Left lung (tissue), 14 donors: ENCODE measurements at places on chromosomes 7 and 10.

GRCh38 chr10:71532878-71533277, 136.2 kb downstream of the CDH23 start:
- no peak for DNase-seq
- no peaks in the 10 kb centered on the region for H3K27me3 ChIP-seq
- H3K36me3 ChIP-seq, result no peaks in the 10 kb centered on the region
- H3K4me1 ChIP-seq, result no peaks in the 10 kb centered on the region
- H3K4me3 ChIP-seq, result no peak overlapping the region
- H3K27ac ChIP-seq, result no peak overlapping the region

GRCh38 chr7:20330928-20331909, 519 bp downstream of the ITGB8 start:
- peaks cover 23% of the 10 kb centered on the region for H3K4me1 ChIP-seq
- H3K4me3 ChIP-seq, result peak overlapping the region; percentile 55
- no peaks in the 10 kb centered on the region for H3K36me3 ChIP-seq
- DNase-seq, result peak; percentile 57
- peak overlapping the region; percentile 80 for H3K27ac ChIP-seq
- H3K27me3 ChIP-seq, result peaks cover 10% of the 10 kb centered on the region

GRCh38 chr10:121927318-121927840, 452 bp downstream of the ATE1 start:
- H3K36me3 ChIP-seq, result no peaks in the 10 kb centered on the region
- peak overlapping the region; percentile 97 for H3K27ac ChIP-seq
- no peaks in the 10 kb centered on the region for H3K27me3 ChIP-seq
- peak; percentile 87 for DNase-seq

DNA sequence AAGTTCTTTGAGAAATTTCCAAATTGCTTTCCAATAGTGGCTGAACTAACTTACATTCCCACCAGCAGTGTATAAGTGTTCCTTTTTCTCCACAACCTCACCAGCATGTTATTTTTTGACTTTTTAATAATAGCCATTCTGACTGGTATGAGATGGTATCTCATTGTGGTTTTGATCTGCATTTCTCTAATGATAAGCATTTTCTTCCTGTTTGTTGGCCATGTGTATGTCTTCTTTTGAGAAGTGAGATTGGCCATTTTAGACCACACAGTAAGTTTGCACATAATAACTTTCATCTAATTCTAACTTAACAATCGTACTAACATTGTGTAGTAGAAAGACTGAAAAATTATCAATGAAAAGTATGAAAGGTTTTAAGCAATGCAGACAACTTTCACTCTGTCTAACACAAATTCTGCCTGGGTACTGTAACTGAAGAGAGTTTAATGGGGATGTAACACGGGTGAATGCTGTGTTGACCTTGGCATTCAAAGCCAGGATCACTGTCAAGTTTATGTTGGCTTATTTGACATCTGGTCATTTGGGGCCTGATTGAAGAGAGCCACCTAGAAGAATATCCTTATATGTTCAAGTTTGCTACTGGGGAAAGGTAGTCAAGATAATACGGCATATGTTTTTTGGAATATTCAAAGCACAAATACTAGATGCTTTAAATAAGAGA, 50.4 kb downstream of the FAM171A1 start:
- no peak for DNase-seq
- no peak overlapping the region for H3K4me3 ChIP-seq
- no peaks in the 10 kb centered on the region for H3K27me3 ChIP-seq

DNA sequence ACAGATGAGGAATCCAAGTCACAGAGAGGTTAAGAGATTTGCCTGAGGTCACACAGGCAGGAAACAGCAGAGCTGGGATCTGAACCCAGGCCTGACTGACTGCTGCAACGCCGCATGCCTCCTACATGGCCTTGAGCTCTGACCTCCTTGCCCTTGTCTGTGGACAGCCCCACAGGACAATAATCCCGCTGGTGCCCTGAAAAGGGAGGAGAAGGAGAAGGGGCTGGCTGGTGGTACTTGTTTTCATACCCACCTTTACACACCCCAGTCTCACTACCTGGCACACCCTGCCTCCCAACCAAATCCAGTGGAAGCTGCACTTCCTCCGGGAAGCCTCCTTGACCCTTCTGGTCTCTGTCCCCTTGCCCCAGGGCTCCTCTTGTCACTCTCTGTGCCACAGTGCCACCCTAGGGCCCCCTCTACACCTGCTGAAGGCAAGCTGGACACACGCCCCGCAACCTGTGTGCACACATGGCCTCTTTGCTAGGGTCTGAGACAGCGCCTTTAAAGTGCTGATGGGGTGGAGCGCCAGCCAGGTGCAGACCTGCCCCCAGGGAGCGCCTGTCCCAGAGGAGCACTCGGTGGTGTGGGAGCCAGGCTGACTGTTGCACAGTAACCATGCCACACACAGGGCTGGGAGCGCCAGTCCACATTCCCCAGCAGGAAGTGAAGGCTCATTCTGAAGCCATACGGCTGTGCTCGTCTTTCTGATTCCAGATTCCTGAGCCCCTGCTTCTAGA, 38.6 kb downstream of the ZCCHC24 start:
- peaks cover 16% of the 10 kb centered on the region for H3K27me3 ChIP-seq
- no peak overlapping the region for H3K4me3 ChIP-seq
- DNase-seq, result peak; percentile 62
- peaks cover 51% of the 10 kb centered on the region for H3K4me1 ChIP-seq

DNA sequence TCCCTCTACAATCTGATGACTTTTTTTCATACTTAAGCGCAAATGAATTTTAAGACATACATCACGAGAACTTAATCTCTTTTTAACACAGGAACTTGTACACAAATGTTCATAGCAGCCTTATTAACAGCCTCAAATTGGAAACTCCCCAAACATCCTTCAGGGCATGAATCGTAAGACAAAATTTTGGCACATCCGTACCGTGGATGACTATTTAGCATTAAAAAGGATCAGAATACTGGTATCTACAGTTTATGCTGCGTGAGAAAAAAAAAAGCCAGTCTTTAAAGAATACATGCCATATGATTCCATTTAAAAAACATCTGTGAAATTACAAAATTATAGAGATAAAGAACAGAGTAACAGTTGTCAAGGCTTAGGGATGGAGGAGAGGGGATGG, 46.8 kb downstream of the PDE1C start:
- no peaks in the 10 kb centered on the region for H3K27me3 ChIP-seq
- no peaks in the 10 kb centered on the region for H3K4me1 ChIP-seq
- DNase-seq, result no peak

DNA sequence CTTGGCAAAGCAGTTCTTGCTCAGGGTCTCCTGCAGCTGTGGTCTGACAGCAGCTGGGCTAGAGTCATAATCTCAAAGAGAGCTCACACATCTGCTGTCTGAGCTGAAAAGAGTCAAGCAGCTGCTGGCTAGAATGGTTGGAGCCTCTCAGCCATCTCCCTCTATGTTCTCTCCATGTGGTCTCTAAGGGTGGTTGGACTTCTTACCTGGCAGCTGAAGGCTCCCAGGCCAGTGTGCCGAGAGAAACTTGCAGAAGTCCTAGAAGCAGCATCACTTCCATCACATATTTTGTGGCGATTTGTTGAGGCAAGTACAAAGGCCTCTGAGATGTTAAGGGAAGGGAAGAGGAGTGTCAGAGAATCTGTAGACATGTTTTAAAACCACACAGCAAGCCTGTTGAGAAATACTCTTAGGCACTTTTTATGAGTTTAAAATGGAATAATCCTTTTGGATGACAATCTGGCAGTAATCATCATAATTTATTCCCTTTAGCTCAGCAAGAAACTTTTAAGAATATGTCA, 93.2 kb downstream of the REEP3 start:
- H3K36me3 ChIP-seq, result peaks cover 9% of the 10 kb centered on the region
- H3K27ac ChIP-seq, result no peak overlapping the region
- no peaks in the 10 kb centered on the region for H3K4me1 ChIP-seq
- DNase-seq, result peak; percentile 84
- H3K4me3 ChIP-seq, result no peak overlapping the region
- H3K27me3 ChIP-seq, result no peaks in the 10 kb centered on the region

DNA sequence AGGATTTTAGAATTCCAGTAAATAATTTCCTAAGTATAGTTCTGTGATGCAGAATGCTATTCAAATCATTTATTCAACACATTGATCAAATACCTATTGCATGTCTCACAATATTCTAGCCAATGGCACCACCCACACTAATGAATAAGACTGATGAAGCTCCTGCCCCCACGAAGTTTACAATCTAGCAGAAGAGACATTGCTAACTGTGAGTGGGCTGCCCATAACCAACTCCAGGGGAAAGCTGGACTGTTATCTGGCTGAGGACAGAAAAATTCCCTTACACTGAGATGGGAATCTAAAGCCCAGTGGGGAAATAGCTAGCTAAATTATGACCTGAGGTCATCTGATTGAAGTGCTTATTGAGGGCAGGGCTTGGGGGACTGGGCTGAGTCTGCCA, 128.8 kb upstream of the LYZL2 start:
- no peak for DNase-seq
- H3K27me3 ChIP-seq, result no peaks in the 10 kb centered on the region
- H3K27ac ChIP-seq, result no peak overlapping the region
- H3K4me1 ChIP-seq, result no peaks in the 10 kb centered on the region

GRCh38 chr10:114573330-114574045, 84.6 kb downstream of the ABLIM1 start:
- H3K36me3 ChIP-seq, result no peaks in the 10 kb centered on the region
- H3K4me1 ChIP-seq, result no peaks in the 10 kb centered on the region
- H3K27me3 ChIP-seq, result no peaks in the 10 kb centered on the region
- H3K27ac ChIP-seq, result no peak overlapping the region
- no peak for DNase-seq
- no peak overlapping the region for H3K4me3 ChIP-seq

DNA sequence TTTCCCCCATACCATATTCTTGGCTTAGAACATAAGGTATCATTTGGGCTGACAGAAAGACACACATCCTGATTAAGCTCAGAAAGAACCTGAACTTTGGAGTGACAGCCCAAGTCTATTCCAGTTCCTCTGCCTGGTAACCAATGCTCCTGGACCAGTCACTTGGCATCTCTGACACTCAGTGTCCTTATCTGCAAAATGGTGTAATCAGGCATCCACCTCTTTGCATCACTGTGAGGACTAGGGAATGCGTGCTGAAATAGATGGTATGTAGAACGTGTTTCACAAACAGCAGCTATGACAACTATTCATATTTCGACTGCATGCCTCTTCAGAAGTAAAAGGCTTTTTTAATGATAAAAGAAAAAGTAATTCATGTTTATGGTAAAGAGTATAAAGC, 26.2 kb upstream of the PIK3AP1 start:
- H3K27me3 ChIP-seq, result no peaks in the 10 kb centered on the region
- H3K4me1 ChIP-seq, result no peaks in the 10 kb centered on the region
- no peak for DNase-seq
- H3K36me3 ChIP-seq, result no peaks in the 10 kb centered on the region
- H3K27ac ChIP-seq, result no peak overlapping the region

- H3K27ac ChIP-seq, result no peak overlapping the region
- no peak overlapping the region for H3K4me3 ChIP-seq
- DNase-seq, result no peak
- no peaks in the 10 kb centered on the region for H3K4me1 ChIP-seq
- H3K36me3 ChIP-seq, result no peaks in the 10 kb centered on the region
These were observed 250.7 kb upstream of the BMPER start for GRCh38 chr7:33654676-33655075.

GRCh38 chr7:88218429-88218745, 1.5 kb downstream of the SRI start:
- H3K36me3 ChIP-seq, result no peaks in the 10 kb centered on the region
- H3K4me1 ChIP-seq, result peaks cover 35% of the 10 kb centered on the region
- H3K27me3 ChIP-seq, result no peaks in the 10 kb centered on the region
- peak overlapping the region; percentile 89 for H3K27ac ChIP-seq
- H3K4me3 ChIP-seq, result peak overlapping the region; percentile 96

DNA sequence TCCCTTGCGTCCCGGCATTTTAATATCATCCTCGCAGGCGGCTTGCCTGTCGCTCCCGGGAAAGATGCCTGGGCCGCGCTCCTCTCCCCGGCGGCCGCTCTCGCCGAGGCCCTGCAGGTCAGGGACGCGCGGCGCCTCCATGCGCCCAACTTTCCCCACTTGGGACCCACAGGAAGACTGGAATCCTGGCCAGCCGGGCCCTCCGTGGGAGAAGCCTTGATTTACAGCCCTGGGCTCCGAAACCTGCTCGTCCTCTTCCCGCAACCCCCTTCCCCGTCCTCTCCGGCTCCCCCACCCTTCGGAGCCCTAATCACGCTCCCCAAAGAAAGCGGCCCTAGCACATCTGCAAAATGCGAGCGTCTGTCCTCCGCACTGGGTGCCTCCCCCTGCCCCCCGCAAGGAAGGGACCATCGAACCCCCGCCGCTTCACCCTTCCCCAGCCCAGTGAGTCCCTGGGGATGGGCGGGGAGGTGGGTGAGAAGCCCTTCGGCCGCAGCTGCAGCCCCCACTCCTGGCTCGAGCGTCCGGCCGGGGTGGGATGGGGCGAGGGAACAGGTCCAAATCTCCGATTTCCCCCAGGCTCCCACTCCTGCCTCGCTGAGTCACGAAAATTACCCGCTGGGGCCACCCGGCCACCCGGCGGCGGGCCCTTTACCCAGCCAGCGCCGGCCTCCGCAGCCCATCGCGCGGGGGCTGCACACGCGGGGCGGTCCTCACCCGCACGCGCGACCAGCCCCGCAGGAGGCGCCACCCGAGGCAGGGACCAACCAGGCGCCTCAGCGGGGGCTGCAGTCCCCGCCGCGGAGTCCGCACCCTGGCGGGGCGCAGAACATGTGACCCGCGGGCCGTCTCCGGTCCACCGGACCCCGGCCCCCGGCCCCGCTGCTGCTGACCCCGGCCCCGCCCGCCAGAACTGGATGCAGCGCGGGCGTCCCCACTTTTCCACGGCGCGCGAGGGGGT, 695 bp downstream of the HSPA12A start:
- no peak overlapping the region for H3K27ac ChIP-seq
- DNase-seq, result peak; percentile 29
- peaks cover 21% of the 10 kb centered on the region for H3K4me1 ChIP-seq

DNA sequence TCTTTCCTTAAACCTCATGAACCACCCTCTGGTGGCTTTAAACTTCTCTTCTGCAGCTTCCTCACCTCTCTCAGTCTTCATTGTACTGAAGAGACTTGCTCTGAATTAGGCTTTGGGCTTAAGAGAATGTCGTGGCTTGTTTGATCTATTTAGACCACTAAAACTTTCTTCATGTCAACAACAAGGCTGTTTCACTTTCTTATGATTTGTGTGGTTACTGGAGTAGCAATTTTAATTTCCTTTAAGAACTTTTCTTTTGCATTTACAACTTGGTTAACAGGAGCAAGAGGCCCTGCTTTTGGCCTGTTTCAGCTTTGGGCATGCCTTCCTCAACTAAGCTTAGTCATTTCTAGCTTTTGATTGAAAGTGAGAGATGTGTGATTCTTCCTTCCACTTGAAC, 38.1 kb upstream of the CDHR3 start:
- no peaks in the 10 kb centered on the region for H3K4me1 ChIP-seq
- H3K27ac ChIP-seq, result no peak overlapping the region
- no peak overlapping the region for H3K4me3 ChIP-seq
- H3K36me3 ChIP-seq, result no peaks in the 10 kb centered on the region
- no peaks in the 10 kb centered on the region for H3K27me3 ChIP-seq

DNA sequence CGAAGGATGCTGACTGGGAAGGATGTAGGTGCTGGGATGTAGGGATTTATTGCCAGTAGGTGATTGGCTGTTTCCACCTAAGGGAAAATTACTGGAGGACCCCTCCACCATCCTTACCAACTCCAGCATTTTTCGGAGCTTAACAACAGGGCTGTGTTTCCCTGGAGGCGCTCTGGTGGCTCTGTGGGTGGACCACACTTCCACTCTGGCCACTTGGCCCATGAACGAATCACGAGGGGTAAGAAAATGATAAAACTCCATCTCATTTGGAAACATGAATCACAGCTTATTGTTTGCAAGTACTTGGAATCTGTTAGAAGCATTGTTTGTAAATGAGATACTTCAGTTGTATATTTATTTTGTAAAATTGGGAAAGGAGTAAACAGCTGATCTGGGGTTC, 3.0 kb downstream of the DOCK1 start:
- no peaks in the 10 kb centered on the region for H3K36me3 ChIP-seq
- H3K27me3 ChIP-seq, result peaks cover 33% of the 10 kb centered on the region
- H3K4me1 ChIP-seq, result peaks cover 11% of the 10 kb centered on the region
- no peak overlapping the region for H3K27ac ChIP-seq
- no peak for DNase-seq
- no peak overlapping the region for H3K4me3 ChIP-seq
